ENCODE measurements at places on chromosomes 2 and 18.

- no peak for DNase-seq
Observed at GRCh38 chr2:238689871-238690389, 158.0 kb upstream of the TWIST2 start.

DNA sequence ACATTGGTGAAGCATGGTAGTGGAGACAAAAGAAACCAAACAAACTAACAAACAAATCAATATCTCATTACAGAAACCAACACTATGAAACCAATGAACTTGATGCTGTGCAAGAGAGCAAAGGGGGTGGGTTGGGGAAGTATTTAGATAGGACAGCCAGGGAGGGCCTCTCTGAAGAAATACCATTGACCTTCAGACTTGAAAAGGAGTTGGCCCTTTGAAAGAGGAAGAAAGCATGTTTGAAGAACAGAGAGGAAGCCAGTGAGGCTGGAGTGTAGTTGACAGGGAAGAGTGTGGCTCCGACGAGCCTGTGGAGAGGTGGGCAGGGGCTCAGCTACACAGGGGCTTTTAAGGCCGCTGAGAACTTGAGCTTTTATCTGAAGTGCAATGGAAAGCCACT is 151.0 kb upstream of the GATA6 start:
- DNase-seq, result no peak

DNA sequence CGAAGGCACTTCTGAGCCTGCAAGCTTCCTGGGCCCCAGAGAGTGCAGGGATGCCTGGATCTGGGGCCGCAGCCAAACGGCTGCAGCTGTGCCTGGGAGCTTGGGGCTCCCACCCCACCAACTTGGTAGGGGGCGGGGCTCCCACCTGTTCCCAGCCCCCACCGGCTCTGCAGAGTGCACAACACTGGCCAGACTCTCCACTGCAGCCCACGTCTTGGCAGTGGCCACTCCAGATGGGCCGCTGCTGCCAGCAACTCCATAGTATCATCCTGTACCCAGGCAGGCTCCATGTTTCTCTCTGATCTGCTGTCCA is 9.9 kb downstream of the DYSF start:
- DNase-seq, result no peak

DNA sequence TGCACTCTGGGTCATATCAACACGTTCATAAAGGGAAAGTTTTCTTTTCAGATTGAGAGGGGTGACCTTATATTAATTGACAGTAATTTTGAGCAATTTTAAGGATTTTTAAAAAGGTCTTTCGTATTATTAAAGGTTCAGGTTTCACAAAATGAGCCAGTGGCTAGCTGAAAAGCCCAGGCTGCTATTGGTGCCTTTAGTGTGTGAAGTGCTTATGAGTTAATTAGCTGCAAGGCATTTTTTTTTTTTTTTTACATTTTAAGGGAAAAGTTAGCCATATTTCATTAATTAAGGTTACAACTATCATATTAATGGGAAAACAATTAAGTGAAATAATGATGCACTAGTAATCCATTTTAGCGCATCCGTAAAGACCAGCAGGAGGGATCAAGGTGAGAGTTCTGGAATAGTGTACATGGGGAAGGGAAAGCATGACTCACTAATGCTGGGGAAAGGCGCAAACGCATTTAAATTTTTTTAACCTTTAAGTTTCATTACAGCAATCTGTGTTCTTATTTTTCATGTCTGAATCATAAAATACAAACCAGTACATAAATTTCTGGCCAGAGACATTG is 200.0 kb downstream of the ZNF407 start:
- DNase-seq, result no peak

DNA sequence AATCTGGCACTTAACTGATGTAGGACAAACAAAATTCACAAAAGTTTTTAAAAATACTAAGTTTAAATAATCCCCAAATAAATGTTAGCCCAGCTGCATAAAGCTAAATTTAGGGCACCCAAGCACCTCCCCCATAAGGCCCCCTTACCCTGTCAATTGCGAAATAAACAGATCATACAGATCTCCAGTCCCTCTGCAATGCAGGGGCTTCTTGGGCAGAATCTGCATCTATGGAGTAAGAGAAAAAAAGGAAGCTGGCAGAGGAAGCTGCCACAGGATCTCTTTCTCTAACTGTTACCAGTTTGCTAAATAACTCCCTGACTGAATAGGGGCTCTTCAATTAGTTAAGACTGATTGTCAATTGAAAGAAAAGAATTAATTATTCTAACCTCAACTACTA is 117.7 kb downstream of the MEMO1 start:
- DNase-seq, result no peak

DNA sequence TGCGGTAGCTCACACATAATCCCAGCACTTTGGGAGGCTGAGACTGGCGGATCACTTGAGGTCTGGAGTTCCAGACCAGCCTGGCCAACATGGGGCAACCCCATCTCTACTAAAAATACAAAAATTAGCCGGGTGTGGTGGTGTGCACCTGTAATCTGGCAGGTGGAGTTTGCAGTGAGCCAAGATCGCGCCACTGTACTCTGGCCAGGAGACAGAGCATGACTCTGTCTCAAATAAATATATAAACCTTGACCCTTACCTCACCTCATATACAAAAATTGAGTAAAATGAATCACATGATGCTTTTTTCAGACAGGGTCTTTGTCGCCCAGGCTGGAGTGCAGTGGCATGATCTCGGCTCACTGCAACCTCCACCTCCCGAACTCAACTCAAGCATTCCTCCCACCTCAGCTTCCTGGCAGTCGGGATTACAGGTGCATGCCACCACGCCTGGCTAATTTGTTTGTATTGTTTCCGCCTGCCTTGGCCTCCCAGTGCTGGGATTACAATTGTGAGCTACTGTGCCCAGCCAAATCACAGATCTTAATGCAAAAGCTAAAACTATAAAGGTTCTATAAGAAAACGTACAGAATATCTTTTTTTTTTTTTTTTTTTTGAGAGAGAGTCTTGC is 25.3 kb downstream of the XPO1 start:
- no peak for DNase-seq

DNA sequence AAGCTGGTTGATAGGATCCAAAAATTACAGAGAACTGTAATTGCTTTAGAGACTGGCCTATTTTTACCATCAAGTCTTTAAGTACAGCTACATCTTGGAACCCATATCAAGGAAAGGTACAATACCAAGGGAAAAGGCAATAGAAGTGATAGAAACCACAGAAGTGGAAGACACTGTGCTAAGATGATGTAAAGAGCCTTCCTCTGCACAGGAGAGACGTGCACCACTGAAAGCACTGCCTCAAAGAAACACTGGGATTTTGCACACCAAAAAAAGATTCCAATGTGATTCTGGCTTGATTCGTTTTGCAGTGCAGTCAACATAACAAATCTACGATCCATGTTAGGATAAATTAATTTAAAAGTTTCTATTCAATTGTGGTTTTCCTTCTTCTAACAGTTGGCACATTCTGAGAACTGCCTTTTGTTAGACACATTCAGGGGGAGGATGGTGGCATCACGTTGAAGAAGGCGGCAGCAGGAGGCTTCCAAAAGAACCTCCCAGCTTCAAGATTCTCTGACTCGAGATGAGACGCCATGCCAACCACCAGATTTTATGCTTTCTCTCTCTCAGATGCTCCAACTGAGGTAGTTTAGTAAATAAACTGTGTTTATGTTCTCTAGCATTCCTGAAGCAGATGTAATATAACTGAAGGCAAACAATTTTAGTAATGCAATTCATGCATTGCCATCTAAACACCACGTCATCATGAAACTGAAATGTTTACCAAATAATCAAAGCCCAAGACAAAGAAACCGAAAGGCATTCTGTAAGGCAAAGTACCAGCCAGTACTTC is 102.9 kb downstream of the BCL2 start:
- DNase-seq, result no peak

DNA sequence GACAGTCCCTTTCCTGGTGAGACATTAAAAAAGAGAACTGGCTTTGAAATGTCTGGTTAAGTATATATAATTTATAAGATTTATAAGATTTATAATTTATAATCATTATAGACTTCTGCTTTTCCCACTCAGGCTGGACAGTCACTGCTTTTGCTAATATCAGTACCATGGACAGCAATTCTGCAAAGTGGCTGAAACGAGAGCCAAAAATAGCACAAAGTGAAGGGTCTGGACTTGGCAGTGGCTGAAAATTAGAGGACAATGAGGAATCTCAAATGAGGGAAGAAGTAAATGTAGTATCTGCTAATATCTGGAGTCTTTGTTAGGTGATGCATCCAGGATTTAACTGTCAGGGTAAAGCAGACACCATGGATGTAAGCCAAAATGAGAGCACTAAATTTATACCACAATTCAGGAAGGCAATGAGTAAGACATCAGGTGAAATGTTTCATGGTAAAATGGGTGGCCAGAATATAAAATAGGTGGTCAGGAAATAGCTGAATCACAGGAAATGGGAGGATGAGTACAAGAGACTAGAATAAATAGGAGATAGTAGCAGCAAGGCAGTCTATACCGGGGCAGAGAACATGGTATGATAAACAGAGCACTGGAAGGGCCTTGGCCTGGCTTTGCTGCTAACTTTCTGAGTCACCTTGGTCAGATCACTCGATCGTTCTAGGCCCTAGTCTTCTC is 39.6 kb upstream of the BOD1L2 start:
- DNase-seq, result no peak

GRCh38 chr2:201195331-201195730 is 12.4 kb downstream of the CASP10 start:
- DNase-seq, result no peak

DNA sequence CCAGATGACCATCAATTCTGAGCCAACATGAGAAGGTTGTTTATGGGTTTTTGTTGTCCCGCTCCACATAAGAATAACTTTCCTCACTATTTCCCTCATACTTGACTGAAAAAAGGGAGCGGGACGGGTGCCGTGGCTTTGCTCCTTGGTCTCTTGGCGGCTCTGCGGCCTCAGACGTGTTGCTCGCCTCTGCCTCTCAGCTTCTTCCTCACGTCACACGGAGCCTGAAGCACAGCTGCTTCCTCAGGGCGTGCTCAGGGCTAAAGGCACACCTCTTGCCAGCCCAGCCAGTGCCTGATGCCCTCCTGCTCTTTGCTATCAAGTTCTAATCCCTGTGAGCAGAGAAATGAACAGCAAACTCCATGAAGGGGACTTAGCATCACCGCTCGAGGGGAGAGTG is 17.9 kb upstream of the ID2 start:
- no peak for DNase-seq

- DNase-seq, result no peak
Observed at GRCh38 chr2:177692042-177692782, 299.6 kb downstream of the AGPS start.

- DNase-seq, result no peak
Observed at GRCh38 chr2:169562519-169562918, 11.1 kb downstream of the FASTKD1 start.

GRCh38 chr2:176270100-176270750 is 983 bp downstream of the MTX2 start:
- DNase-seq, result no peak

DNA sequence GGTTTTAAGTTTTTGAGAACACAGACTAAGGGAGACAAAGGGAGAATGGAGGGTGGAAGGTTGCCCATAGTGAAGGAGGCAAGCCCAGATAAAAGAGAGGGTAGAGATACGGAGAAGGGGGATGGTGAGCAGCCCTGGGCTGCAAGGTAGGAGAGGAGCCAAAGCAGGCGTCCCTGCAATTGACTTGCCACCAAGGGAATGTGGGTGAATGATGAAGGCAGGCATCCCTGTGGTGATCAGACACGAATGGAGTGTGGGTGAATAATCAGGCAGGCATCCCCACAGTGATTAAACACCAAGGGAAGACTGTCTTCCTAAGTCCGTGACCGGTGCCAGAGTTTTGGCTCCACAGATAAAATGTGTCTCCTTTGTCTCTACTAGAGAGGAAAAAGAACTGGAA is 16.5 kb upstream of the ALPK2 start:
- no peak for DNase-seq

GRCh38 chr2:31161637-31162036 is 23.4 kb upstream of the GALNT14 start:
- no peak for DNase-seq

DNA sequence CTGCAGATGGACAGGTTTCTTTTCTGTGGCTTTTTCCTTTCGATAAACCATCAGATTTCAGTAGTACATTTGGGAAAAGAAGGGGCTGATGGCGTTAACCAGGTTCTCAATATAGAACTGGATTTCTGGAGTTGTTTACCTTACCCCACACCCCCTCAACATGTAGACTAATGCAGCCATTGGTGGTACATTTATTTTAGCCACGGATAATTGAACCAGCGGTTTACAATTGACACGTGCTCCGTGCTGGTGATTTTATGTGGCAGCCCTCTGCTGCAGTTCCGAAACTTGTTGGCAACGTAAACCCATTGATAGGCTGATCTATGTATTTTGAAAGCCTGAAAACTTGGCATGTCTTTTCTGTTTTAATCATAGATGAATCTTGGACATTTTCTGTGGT is 5.4 kb downstream of the SOX11 start:
- DNase-seq, result no peak

DNA sequence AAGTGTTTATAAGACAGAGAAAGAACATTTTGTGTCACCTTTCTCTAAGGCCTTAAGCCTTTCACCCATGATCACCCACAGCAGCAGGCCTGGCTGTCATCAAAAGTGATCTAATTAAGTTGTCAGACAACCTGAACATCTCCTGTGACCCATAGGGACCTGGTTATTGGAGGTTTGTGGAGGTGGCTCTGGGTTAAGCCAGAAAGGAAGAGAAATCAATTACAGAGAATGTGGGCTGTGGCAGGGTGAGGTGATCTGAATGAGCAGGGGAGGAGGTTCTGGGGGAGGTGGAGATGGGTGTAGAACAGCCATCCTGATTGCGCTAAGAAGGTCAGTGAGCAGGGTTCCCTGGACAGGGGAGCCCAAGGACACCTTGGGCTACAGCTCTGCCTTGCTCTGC is 170.8 kb downstream of the FSHR start:
- DNase-seq, result no peak

DNA sequence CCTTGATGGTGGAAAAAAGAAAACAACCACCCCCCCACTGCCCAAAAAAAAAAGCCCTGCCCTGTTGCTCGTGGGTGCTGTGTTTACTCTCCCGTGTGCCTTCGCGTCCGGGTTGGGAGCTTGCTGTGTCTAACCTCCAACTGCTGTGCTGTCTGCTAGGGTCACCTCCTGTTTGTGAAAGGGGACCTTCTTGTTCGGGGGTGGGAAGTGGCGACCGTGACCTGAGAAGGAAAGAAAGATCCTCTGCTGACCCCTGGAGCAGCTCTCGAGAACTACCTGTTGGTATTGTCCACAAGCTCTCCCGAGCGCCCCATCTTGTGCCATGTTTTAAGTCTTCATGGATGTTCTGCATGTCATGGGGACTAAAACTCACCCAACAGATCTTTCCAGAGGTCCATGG is 28.0 kb downstream of the MAL start:
- DNase-seq, result no peak

DNA sequence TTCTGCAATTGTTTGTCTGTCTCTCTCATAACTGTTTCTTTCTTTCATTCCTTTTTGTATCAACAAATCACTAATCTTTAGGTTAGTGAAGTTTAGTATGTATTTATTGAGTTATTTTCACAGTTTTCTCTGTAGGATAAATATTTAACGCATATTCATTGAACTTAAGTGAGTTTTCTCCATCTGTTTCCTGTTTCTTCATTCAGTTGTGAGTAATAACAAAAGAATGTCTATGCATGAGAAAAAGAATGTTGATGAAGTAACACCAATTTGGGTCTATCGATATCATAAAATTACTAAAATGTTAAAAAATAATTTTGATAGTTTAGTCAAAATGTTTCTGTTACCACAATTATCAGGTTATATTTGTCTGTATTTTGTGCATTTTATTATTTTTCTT is 948.0 kb downstream of the DSC3 start:
- DNase-seq, result no peak
